ENCODE measurements at places on chromosomes 1 and 21. TPM values are rescaled to one million over a fixed set of nuclear protein-coding genes. Genes with fewer than 3 reads are reported as not detected.

Gene CFAP74
- not detected for total RNA-seq

Gene MECR
- total RNA-seq: 36.2 TPM

Gene MTF2
- 45.1 TPM for total RNA-seq

DNA sequence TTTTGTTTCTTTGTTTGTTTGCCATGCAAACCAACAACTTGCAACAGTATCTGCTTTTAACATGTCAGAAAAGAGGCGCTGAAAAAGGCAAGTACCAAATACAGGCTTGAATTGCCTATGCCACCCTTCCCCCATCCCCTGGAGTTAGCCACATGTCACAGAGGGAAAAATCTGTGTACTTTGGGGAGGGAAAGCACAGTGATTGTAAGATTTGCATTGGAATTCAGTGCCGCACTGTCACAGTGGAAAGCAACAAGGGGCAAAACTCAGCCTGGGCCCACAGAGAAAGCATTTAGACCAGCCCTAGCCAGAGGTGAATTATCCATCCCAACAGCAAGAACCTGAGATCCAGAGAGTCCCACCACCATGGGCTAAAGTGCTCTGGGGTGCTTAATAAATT is 52.4 kb upstream of the ACADM start:
- peaks cover 5% of the 10 kb centered on the region for H3K36me3 ChIP-seq
- H3K27ac ChIP-seq: no peak overlapping the region
- H3K4me3 ChIP-seq: no peak overlapping the region
- no peaks in the 10 kb centered on the region for H3K4me1 ChIP-seq

Gene CLEC20A
- not detected for total RNA-seq

DNA sequence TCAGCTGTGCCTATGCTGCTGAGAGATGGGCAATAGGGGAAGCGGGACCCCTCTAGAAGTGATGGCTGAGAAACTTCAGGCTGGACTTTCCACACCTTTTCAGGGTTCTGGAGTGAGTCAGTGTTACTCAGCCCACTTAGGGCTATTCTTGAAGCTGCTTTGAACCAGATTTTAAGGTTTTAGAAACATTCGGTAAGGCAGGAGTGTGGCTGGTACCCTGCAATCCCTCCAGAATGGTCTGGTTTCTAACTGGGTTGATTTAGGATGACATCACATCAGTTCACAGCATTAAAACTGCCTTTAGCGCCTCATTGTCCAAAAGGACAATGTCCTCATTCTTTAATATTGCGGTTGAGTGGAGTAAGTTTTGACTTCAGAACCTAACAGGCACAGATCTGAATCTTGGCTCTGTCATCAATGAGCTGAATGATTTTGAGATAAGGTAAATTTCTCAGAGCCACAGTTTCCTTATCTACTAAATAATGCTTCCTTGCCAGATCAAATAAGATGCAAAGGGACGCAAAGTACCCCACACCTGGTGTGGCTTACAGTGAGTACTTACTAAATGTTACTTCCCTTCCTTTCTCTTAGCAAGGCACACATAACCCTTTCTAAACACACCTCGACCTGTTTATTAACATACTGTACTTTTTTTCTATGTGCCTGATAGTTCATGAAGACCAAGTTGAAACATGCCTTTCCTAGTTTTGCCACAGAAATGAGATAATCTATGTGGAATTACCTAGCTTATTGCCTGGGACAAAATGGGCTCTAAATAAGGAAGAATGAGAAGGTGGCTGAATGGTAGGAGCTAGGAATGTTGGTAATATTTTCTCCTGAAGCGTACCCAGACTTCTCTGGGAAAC is 209.8 kb downstream of the ROR1 start:
- H3K4me3 ChIP-seq: no peak overlapping the region
- DNase-seq: no peak

DNA sequence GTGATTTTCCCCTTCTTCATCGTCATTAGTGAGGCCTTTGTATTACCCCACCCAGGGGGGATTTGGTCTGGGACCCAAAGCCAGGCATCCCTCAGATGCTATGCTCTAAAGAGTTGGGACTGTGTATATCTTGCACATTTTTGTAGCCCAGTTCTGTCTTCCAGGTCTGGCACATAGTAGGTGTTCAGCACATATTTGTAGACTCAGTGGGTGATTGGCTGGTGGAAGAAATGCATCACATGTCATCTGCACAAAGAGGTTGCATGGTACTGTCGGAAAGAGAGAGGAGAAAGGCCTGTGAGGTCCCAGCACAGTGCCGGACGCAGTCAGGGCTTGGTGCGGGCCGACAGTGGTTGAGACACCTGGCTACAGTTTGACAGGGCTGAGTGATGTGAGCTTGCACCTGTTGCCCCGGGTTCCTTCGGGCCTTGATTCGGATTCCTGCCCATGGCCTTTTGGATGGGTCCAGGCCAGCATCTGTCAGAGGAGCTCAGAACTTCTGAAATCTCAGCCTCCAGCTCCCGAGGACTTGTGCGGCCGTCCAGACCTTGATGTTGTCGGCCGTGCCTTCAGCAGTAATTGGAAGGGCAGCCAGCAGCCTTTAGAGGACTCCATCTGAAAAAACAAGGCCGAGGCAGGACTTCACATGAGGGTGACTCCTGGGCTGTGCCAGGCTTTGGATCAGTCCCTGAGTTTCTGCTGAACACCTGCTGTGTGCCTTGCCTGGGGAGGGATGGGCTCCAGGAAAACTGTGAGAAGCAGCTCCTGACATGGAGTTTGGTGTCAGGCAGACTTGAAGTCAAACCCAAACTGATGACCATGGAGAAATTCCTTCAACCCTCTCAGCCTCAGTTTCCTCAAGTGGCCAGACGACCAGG is 40.9 kb upstream of the PADI1 start:
- H3K27me3 ChIP-seq: peaks cover 2% of the 10 kb centered on the region
- no peak overlapping the region for H3K27ac ChIP-seq
- DNase-seq: no peak

DNA sequence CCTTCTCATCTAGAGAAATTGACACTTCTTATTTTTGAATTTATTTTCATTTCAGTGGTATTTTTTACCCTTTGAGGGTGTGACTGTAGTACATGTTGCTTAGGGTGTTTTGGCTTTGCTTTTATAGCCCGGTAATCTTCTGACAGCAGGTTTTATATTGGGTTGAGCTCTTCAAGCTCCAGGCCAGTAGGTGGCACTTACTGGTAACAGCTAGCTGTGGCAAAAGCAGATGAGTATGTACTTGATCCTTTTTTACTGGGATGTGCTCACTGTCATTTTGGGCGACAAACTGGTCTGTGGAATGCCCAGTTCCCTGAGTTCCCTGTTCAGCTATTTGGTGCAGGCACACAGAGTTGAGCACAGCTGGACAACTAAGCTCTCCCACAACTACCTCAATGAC is 916.2 kb upstream of the B3GALT2 start:
- DNase-seq: no peak
- no peak overlapping the region for H3K4me3 ChIP-seq
- H3K27ac ChIP-seq: no peak overlapping the region
- H3K4me1 ChIP-seq: no peaks in the 10 kb centered on the region
- no peaks in the 10 kb centered on the region for H3K36me3 ChIP-seq

- peaks cover 43% of the 10 kb centered on the region for H3K27me3 ChIP-seq
- H3K4me1 ChIP-seq: peaks cover 6% of the 10 kb centered on the region
- no peak overlapping the region for H3K27ac ChIP-seq
- no peak for DNase-seq
- H3K36me3 ChIP-seq: no peaks in the 10 kb centered on the region
- no peak overlapping the region for H3K4me3 ChIP-seq
These were observed 68.3 kb upstream of the CASZ1 start for GRCh38 chr1:10864776-10865175.

Gene UBE2U
- total RNA-seq: not detected

DNA sequence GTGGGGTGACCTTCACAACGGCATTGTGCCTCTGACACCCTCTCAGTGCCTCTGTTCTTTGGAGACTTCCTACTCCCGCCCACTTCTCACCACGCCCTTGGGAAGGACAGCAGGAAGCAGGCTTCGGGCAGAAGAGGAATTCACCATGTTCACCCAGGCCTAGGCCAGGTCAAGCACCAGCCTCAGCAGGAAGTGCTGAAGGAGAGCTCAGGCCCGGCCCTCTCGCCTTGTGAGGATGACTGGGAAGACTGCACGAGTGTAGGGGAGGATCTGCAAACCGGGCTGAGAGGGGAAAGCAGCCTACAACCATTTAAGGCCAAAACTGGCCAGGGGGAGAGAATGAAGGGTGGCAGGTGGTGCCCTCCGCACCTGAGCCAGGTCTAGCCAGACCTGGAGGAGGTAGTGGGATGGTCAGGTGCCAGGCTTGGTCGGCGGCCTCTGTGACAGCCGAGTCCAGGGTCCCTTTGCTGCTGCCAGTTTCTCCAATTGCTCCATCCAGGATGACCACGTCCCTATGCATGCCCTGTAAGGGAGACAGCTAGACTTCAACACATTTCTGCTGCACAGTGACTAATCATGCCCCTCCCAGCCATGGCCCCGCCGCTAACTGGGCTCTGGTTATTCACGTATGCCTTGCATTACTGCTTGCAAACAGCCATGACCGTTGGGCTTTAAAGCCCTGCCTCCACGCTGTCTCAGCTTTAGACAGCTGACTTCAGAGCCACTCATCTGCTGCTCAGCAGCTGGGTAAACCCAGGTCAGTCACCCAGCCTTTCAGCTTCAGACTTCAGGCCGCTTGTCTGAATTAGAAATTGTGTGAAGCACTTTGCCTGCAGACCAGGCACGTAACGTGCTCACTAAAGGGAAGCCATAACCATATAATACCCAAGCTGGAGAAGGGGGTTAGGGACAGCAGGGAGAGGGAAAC is 8.9 kb downstream of the MRTO4 start:
- H3K27ac ChIP-seq: no peak overlapping the region
- no peaks in the 10 kb centered on the region for H3K4me1 ChIP-seq
- no peak for DNase-seq
- H3K36me3 ChIP-seq: no peaks in the 10 kb centered on the region
- H3K27me3 ChIP-seq: no peaks in the 10 kb centered on the region
- H3K4me3 ChIP-seq: no peak overlapping the region

DNA sequence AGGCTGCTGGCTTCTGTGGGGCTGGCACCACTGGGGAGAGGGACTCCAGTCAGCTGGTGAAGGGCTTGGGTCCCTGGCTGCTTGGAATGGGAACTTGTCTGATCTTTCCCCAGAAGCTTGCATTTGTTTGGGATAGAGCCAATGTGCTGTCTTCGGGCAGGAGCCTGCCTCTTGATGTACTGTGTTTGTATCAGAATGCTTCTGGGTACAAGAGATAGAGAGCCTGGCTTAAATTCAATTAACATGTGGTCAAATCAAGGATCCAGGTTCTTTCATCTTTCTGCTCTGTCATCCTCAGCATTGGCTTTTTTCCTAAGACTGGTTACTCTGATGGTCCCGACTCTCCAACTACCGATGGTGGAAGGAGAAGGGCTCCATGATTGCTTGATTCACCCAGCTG is 16.0 kb upstream of the PROK1 start:
- no peak overlapping the region for H3K27ac ChIP-seq
- H3K4me1 ChIP-seq: no peaks in the 10 kb centered on the region
- H3K27me3 ChIP-seq: peaks cover 18% of the 10 kb centered on the region

DNA sequence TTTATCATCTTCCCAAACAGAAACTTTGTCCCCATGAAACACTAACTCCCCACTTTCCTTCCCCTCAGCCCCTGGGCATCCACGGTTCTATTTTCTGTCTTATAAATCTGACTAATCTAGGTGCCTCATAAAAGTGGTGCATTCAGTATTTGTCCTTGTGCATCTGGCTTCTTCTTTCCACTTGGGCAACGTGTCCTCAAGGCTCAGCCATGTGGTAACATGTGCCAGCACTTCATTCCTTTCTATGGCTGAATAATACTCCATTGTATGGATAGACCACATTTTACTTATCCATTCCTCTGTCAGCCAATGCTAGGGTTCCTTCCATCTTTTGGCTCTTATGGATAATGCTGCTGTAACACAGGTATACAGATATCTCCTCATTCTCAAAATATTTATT is 305.0 kb upstream of the RUNX1 start:
- H3K27ac ChIP-seq: no peak overlapping the region
- peaks cover 31% of the 10 kb centered on the region for H3K4me1 ChIP-seq
- no peak for DNase-seq
- H3K36me3 ChIP-seq: peaks cover 4% of the 10 kb centered on the region
- no peak overlapping the region for H3K4me3 ChIP-seq

Gene CR1
- not detected for total RNA-seq

- H3K27ac ChIP-seq: no peak overlapping the region
- no peak for DNase-seq
- no peak overlapping the region for H3K4me3 ChIP-seq
- H3K4me1 ChIP-seq: peaks cover 8% of the 10 kb centered on the region
- peaks cover 21% of the 10 kb centered on the region for H3K27me3 ChIP-seq
These were observed 34.6 kb upstream of the CD55 start for GRCh38 chr1:207286786-207287468.

Gene FAM43B
- not detected for total RNA-seq

- peaks cover 8% of the 10 kb centered on the region for H3K36me3 ChIP-seq
- H3K4me1 ChIP-seq: no peaks in the 10 kb centered on the region
- no peak overlapping the region for H3K4me3 ChIP-seq
- H3K27me3 ChIP-seq: peaks cover 41% of the 10 kb centered on the region
- H3K27ac ChIP-seq: no peak overlapping the region
These were observed 7.5 kb downstream of the CD1B start for GRCh38 chr1:158323866-158324265.

DNA sequence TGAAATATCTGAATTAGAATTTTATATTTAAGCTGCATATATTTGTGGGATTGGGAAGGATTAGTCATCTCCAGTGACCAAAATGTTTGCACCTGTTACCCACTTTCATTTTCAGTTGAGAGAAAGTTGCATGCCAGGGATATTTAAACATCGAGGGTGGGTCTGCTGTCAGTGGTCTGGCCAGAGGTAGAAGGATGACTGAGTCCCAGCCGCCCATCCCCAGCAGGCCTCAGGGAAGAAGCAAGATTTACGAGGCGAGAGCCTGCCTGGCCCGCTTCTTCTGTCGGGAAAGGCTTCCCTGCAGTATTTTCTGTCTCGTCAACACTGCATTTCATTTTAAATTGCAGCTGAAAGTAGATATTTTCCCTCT is 1.4 kb upstream of the MAN1C1 start:
- H3K27ac ChIP-seq: no peak overlapping the region
- no peaks in the 10 kb centered on the region for H3K36me3 ChIP-seq
- peaks cover 18% of the 10 kb centered on the region for H3K27me3 ChIP-seq

GRCh38 chr1:102615896-102616295 is 492.4 kb downstream of the COL11A1 start:
- H3K4me3 ChIP-seq: no peak overlapping the region
- no peak overlapping the region for H3K27ac ChIP-seq
- no peaks in the 10 kb centered on the region for H3K27me3 ChIP-seq
- H3K36me3 ChIP-seq: peaks cover 8% of the 10 kb centered on the region
- no peak for DNase-seq
- no peaks in the 10 kb centered on the region for H3K4me1 ChIP-seq

Gene PRAMEF5
- not detected for total RNA-seq

- no peak overlapping the region for H3K4me3 ChIP-seq
- H3K27me3 ChIP-seq: no peaks in the 10 kb centered on the region
- DNase-seq: no peak
- no peak overlapping the region for H3K27ac ChIP-seq
These were observed 187.7 kb downstream of the SDCCAG8 start for GRCh38 chr1:243443557-243443956.

Gene KRTAP20-3
- not detected for total RNA-seq

DNA sequence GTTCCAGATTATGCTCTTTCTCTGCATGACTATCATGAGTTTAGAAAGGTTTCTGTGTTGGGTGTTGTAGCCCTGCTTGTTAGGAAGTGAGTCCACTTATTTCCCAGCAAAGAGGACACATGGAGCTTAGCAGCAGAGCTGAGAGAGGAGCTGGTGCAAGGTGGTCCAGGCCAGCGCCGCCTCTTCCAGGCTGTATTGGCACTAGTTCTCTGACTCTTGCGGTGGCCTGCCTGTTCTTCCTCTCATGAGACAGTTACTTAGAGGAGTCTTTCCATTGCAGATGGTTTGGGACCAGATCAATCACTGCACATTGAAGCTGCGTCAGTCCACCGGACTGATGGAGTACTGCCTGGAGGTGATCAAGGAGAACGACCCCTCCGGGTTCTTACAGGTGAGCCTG is 38.0 kb downstream of the TRIM67 start:
- H3K36me3 ChIP-seq: no peaks in the 10 kb centered on the region
- peaks cover 33% of the 10 kb centered on the region for H3K27me3 ChIP-seq
- no peak overlapping the region for H3K27ac ChIP-seq

Gene ALX3
- not detected for total RNA-seq

Gene ERG
- not detected for total RNA-seq

Data from natural killer cell treated with Interleukin-12 subunit alpha and Interleukin-12 subunit beta and Interleukin-15 and Interleukin-18, amount 100 ng/mL, for 72 hours (primary cell).